ENCODE measurements at places on chromosomes 7 and 10.

GRCh38 chr10:16656895-16657294 is 135.2 kb upstream of the C1QL3 start:
- DNase-seq: no peak

- no peak for DNase-seq
Observed at GRCh38 chr7:148773334-148773733, 74.6 kb downstream of the CUL1 start.

DNA sequence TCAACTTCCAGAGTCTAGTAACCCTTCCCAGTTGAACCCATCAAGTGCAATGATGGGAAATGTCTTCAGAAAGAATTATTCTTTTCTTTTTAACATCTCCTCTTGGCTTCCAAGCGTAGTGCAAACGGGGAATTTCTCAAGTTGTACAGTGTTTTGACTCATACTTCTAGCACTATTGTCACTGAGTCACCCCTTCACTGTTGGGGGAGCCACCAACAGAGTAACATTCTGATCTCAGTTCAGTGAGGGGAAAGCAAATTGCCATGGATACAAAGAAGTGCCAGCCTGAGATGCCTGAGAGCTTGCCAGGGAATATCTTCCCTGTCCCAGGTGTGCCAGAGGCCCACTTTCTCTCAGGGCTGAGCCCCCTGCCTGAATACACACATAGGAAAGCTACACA is 31.0 kb downstream of the CYP3A5 start:
- DNase-seq: no peak

- DNase-seq: no peak
Observed at GRCh38 chr7:12805957-12806356, 118.5 kb downstream of the ARL4A start.

GRCh38 chr7:102000123-102000522 is 182.7 kb downstream of the CUX1 start:
- no peak for DNase-seq
